ENCODE measurements at places on chromosomes 3 and 15. TPM values are rescaled to one million over a fixed set of nuclear protein-coding genes. Genes with fewer than 3 reads are reported as not detected.
A peak's percentile ranks its signal among the peaks of the same experiment; 100 is the strongest.

CKMT1B gene
- 0.72 TPM for total RNA-seq

FOXB1 gene
- 1.3 TPM for total RNA-seq

XCR1 gene
- not detected for total RNA-seq

DCBLD2 gene
- total RNA-seq: 243 TPM

TMEM207 gene
- total RNA-seq: not detected

CCDC39 gene
- not detected for total RNA-seq

CCR9 gene
- total RNA-seq: not detected

DNA sequence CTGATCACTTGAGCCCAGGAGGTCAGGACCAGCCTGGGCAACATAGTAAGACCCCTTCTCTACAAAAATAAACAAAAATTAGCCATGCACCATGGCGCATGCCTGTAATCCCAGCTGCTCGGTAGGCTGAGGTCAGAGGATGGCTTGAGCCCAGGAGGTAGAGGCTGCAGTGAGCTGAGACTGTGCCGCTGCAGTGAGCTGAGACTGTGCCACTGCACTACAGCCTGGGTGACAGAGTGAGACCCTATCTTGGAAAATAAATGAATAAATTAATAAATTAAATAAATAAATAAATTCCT, 10.8 kb downstream of the SHISA5 start:
- peaks cover 10% of the 10 kb centered on the region for H3K36me3 ChIP-seq
- H3K4me1 ChIP-seq: no peaks in the 10 kb centered on the region
- H3K27ac ChIP-seq: no peak overlapping the region
- no peak overlapping the region for H3K4me3 ChIP-seq
- H3K27me3 ChIP-seq: no peaks in the 10 kb centered on the region

DNA sequence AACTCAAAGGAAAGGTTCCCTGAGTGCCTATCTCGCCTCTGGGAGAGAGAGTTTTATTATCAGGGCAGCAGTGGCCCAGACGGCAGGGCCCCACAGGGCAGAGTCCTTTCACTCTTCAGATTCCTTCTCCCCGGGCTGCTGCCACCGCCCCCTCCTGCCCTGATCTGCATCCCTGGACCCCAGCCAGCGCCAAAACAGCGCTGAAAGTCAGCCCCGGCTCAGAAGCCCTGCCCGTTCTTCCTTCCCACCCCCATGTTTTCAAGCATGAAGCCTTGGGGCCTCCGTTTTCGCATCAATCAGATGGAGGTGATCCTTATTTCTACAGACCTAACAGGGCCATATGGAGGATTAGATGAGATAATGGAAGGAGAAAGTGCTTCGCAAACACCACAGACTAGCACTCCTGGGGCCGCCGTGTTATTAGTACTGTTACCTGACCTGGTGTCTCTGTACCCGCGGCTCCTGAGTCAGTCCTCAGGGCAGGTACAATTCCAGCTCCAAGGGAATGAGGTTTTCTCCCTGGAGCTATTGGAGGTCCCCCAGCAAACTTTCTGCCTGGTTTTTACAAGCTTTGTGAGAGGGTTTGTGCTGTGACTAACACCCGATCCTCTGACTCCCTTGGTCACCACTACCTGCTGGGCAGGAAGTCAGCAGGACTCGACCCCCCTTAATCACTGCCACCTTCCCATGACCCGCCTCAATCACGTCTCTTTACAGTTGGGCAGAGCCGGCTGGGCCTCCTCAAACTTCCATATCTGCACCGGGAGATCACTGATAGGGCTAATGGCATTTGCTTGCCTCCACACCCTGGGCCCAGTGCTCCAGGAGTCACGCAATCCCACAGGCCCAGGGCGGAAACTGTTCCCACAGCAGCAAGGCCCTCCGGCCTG, 39.5 kb upstream of the TSEN2 start:
- H3K27me3 ChIP-seq: no peaks in the 10 kb centered on the region
- H3K4me3 ChIP-seq: no peak overlapping the region
- peaks cover 43% of the 10 kb centered on the region for H3K4me1 ChIP-seq
- no peaks in the 10 kb centered on the region for H3K36me3 ChIP-seq
- peak; percentile 44 for DNase-seq

GRCh38 chr3:183524476-183524875, 31.0 kb downstream of the KLHL6 start:
- DNase-seq: no peak
- H3K36me3 ChIP-seq: no peaks in the 10 kb centered on the region

DNA sequence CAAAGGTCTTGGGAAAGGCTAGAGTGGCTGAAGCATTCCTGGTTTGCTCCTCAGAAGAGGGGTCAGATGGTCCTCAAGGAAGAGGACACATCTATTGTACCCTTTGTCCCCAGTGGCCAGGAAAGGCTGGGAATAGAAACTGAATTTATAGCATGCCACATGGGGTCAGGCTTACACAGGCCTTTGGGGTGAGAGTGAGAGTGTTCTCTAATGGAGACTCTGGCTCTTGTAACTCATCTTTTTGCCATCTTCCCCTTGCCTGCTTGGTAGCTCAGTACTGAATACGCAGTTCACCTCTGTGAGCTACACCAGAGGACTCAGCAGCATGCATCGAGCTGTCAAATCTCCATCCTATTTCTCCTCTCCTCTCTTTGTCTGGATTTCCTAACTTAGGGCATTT, 87.5 kb downstream of the ATP2B2 start:
- H3K27ac ChIP-seq: no peak overlapping the region
- no peak overlapping the region for H3K4me3 ChIP-seq
- DNase-seq: peak; percentile 8
- H3K4me1 ChIP-seq: peaks cover 5% of the 10 kb centered on the region
- no peaks in the 10 kb centered on the region for H3K27me3 ChIP-seq

DNA sequence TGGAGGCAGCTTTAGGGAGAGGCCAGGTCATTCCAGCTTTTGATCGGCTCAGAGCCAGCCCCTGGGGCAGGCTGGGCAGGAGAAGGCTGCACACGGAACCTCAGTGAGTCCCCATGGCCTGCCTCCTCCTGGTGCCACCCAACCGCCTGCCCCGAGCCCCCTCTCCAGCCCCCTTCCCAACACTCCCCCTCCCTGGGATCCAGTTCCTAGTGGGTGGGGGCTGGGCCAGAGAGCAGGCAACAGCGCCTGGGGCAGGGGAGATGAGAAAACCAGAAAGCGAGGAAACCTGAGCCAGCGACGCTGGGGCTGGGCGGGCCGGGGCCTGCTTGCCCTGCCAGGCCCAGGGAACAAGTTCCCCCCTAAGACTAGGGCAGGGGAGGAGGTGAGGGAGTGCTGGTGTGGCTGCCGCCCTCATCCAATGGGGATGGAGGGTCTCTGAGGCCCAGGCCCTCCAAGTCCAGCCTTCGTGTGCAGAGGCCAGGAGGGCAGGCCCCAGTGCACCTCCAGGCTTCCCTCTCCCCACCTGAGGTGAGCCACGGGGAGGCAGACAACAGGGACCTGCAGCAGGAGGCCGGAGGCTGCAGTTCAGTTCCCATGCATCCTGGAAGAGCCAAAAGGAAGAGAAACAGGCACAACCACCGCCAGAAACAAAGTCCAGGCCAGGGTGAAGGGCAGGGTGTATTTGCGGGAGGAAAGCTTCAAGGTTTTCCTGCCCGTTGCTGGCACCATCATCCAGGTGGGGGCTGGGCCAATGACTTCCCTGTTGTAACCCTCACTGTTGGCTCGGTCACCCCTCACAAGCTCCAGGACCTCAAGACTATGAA, 4.0 kb upstream of the SEMA3F start:
- peaks cover 6% of the 10 kb centered on the region for H3K4me1 ChIP-seq
- H3K36me3 ChIP-seq: no peaks in the 10 kb centered on the region
- peaks cover 9% of the 10 kb centered on the region for H3K27me3 ChIP-seq
- no peak for DNase-seq

GRCh38 chr15:35308802-35309201, 223.7 kb upstream of the NANOGP8 start:
- no peaks in the 10 kb centered on the region for H3K36me3 ChIP-seq
- no peak overlapping the region for H3K4me3 ChIP-seq

DNA sequence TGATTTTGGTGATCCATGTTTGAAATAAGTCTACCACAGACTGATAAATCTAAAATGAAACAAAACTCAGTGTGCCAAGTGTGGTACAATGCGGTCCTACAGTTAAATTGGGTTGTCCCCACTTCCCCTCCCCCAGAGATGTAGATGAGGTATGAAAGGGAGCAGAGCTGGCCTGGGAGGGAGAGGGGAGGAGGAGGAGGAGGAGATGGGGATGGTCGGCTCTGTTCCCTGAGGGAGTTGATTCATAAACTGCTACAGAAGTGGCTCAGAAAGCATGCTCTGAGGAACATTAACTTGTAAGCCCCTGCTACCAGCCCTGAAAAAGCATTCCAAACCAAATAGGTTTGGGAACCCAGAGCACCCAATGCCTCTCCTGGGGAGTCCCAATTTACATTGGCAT, 28.0 kb upstream of the CHRNB4 start:
- H3K4me3 ChIP-seq: no peak overlapping the region
- no peaks in the 10 kb centered on the region for H3K4me1 ChIP-seq
- H3K27ac ChIP-seq: no peak overlapping the region
- DNase-seq: no peak
- peaks cover 2% of the 10 kb centered on the region for H3K27me3 ChIP-seq

DNA sequence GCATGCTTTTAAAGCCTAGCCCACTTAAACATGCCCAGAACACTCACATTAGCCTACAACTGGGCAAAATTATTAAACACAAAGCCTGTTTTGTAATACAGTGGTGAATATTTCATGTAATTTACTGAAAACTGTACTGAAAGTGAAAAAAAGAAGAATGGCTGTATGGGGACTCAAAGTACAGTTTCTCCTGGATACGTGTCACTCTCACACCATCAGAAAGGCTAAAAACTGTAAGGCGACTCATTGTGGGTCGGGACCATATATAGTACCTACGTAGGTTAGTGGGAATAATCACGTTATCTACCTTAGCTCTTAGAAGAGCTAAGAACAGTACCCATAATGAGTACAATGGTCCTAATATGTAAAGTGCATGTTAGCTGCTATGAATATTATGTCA, 80.2 kb upstream of the SPATA12 start:
- H3K27me3 ChIP-seq: no peaks in the 10 kb centered on the region
- H3K4me3 ChIP-seq: no peak overlapping the region
- DNase-seq: no peak
- H3K27ac ChIP-seq: peak overlapping the region; percentile 62
- no peaks in the 10 kb centered on the region for H3K36me3 ChIP-seq

- DNase-seq: peak; percentile 26
- H3K36me3 ChIP-seq: no peaks in the 10 kb centered on the region
- H3K27ac ChIP-seq: no peak overlapping the region
- H3K4me1 ChIP-seq: peaks cover 18% of the 10 kb centered on the region
Measured at GRCh38 chr3:184656458-184656828, 55.4 kb downstream of the MAGEF1 start.

DNA sequence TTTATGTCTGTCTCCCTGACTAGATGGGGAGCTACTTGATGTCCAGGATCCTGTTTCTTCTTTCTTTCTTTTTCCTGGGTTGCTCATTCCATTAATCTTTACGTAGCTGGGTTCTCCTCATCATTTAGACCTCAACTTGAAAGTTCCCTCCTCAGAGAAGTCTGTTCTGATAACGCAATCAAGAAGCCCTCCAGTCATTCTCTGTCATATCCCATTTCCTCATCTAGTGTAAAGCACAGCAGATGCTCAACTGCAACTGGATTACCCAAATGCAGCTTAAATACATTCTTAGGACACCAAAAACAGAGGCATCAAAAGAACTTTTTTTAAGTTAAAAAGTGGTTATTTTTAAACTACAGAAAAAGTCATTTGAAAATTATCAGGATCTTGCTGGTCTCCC, 51.7 kb upstream of the ST3GAL6 start:
- H3K36me3 ChIP-seq: no peaks in the 10 kb centered on the region
- H3K4me3 ChIP-seq: no peak overlapping the region
- H3K27ac ChIP-seq: no peak overlapping the region
- no peaks in the 10 kb centered on the region for H3K27me3 ChIP-seq
- DNase-seq: no peak

DNA sequence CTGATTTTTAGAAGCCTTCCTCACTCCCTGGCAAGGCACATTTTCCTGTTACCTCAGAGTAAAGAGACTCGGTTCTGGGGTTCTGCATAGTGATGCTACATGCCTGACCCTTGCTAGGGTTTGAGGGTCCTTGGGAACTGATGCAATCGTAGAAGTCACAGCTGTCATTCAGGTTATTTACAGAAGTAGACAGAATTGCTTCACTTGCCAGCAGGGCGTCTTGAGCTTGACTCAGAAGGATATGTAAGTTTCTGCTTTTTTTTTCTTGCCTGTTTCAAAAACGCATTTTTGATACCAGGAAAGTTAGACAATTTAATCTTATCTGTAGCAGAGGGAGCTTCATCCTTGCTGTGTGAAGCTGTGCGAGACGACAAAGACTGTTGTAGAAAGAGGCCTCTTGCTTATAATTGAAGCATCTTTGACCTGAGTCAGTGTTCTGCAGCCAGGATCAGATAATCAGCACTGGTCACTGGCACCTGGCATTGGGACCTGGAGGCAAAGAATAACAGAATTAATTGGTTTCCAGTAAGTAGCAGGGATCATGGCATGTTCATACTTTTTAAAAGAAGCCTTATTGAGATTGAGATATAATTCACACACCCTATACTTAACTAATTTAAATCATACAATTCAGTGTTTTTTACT, 24.8 kb downstream of the CACNA1D start:
- H3K27ac ChIP-seq: no peak overlapping the region
- H3K4me3 ChIP-seq: no peak overlapping the region
- H3K27me3 ChIP-seq: no peaks in the 10 kb centered on the region
- no peak for DNase-seq
- no peaks in the 10 kb centered on the region for H3K36me3 ChIP-seq
